ENCODE measurements at places on chromosomes 3 and 15.

GRCh38 chr3:186021673-186022362 lies 84.0 kb upstream of the TRA2B start:
- DNase-seq = peak; percentile 86

DNA sequence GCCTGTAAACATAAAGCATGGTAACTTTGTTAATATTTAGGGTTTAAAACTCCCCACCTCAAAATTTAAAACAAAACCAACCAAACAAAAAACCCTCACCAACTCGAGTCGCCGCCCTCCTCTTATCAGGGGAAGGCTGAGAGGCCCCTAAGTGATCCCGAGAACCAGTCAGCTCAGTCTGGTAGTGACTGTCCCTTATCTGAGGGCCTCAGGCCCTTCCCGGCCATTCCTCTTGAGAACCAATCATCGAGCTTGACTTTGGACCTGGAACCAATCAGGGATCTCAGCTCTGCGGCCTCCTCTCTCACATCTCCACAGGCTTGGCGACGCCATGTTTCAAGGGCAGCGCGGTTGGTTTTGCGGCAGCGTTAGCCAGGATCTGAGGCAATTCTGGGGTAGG lies at the start of gene TERB2:
Gene TERB2 (plus strand): TSS at position 300 of the 400 bp plus-strand sequence. CDS start 32 bp downstream, at position 332.
- no peak for DNase-seq

DNA sequence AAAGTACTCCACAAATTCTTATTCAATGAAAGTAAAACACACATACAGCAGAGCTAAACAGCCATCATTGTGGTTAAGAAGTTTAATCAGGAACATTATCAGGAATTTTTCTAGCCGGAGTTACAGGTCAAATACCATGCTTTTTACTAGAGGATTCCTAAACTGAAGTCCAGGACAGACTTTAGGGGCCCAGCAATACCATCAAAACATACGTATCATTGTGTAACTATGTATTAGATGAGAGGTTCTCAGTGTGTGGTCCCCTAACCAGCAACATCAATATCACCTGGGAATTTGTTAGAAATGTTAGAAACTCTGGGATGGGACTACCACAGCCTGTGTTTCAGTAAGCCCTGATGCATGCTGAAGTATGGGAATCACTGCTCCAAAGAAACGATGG lies 404.2 kb upstream of the IL12A start:
- no peak for DNase-seq

GRCh38 chr3:87077355-87077754 lies 86.4 kb upstream of the VGLL3 start:
- no peak for DNase-seq

GRCh38 chr3:133757701-133758567 lies 11.7 kb downstream of the TF start:
- no peak for DNase-seq

- DNase-seq = no peak
Measured at GRCh38 chr3:84772841-84773240, 185.9 kb upstream of the CADM2 start.

DNA sequence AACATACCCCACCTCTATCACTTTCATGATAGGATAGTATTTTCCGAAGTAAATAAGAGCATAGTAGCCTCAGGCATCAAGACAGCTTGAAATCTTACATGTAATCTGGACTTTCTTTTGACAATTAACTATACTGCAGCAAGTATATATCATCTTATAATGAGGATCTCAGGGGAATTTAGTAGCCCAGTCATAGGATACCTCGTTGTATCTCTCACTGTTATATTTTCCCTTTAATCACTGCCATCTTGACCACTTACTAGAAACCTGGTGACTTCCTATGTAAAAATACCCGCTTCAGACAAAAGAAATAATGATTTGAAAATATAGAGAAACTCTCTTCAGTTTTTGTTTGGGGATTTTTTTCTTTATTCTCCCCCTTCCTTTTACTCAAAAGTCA lies 88.2 kb downstream of the SERPINI1 start:
- no peak for DNase-seq

GRCh38 chr15:53759411-53759931 lies at the start of gene WDR72:
Gene WDR72, minus strand, starts transcription at chr15:53759663. Its CDS starts 26,514 bp downstream, at chr15:53733149.
- no peak for DNase-seq

GRCh38 chr3:347581-347980 lies 151.0 kb downstream of the CHL1 start:
- no peak for DNase-seq

DNA sequence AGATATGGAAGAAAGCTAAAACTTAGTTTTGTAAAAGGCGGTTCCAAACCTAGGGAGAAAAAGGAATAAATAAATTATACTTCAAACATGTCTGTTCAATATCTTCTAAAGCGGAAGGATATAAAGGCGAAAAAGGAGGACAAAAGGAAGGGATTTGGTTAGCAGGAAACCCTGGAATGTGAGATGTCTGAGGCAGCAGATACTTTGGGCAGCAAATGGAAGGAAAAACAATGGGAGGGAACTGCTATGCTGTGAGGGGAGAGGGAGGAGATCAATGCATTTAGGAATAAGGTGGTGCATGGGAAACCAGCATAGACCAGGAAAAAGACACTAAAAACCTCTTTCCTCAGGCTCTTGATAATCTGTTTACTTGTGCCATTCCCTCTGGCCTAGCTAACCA lies 120.8 kb downstream of the DNAH12 start:
- no peak for DNase-seq

- DNase-seq = peak; percentile 83
Measured at GRCh38 chr3:71425491-71426071, 157.9 kb downstream of the FOXP1 start.

GRCh38 chr3:58696093-58696492 lies 29.5 kb upstream of the FAM3D start:
- DNase-seq = no peak

DNA sequence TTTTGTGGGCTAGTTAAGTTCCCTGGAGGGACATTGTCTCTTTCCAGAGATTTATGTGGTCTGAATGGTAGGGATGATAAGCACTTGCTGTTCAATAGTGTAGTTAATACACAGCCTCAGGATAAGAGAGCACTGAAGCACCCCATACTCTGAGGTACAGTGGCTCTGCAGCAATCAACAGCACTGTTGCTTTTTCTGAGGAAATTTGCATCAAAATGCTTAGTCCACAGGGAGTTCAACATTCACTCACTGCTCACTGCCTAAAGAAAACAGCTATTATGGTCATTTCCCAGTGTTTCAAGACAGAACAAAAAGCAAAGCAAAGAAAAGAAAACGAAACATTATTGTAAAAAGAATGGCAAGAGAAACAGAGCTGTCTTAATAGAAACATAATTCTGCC lies 441.9 kb downstream of the PLOD2 start:
- DNase-seq = no peak

DNA sequence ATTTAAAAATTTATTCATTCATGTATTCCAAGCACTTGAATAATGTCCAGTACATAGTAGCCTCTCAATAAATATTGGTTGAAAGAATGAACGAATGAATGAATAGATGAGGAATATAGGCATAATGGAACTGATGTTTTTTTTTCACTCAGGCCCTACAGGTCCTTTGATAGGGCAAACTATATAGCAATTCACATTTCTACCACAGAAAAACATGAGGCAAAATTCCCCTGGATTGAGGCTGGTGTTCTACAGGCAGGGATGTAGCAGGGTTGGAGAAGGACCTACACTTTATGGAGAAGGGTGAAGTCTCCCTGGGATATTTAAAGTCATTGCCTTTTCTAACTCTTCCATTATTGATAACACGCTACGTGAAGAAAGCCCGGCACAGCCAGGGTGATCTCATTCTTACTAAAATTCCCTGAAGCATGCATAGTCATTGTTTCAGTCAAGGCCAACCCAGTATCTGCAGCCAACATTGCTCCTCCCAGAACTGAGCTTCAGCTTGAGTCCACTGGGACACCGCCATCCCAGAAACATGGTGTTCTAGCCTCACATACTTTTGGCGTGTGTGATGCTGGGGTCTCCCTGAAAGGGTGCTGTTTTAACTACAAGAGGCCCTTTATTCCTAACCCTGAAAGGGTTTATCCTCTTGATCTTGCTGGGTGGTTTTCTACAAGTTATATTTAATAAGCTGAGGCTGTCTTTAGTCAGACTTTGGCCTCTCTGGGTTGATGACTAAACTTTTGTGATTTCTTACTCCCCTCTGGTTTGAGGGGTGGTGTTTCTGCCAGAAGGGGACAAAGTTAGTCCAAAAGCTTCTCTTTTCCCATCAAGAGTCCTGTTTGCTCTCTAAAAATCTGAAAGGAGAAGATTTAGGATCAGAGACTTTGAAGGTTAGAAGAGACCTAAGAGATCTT lies 25.9 kb upstream of the FBN1 start:
- peak; percentile 96 for DNase-seq

- DNase-seq = peak; percentile 37
Measured at GRCh38 chr3:33980252-33980651, 181.8 kb downstream of the PDCD6IP start.

DNA sequence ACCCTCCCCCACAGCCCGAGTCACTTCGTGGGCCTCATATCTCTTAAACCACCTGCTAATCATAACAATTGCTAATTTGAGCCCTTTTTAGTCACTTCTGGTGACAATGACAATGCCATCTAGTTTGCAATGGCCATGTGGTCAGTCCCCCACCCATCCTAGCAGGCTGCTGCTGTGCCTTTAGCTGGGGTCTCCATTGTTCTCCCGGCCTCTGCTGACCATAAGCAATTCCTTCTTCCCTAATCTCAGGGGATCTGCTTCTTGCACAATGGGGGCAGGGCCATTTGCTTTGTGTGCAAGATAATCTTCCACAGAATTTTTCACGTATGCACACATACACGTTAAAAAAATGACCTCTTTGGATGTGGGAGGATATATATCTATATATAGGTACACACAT lies 406.1 kb upstream of the ONECUT1 start:
- DNase-seq = no peak

- no peak for DNase-seq
Measured at GRCh38 chr3:3170998-3171397, 8.5 kb downstream of the CRBN start.

DNA sequence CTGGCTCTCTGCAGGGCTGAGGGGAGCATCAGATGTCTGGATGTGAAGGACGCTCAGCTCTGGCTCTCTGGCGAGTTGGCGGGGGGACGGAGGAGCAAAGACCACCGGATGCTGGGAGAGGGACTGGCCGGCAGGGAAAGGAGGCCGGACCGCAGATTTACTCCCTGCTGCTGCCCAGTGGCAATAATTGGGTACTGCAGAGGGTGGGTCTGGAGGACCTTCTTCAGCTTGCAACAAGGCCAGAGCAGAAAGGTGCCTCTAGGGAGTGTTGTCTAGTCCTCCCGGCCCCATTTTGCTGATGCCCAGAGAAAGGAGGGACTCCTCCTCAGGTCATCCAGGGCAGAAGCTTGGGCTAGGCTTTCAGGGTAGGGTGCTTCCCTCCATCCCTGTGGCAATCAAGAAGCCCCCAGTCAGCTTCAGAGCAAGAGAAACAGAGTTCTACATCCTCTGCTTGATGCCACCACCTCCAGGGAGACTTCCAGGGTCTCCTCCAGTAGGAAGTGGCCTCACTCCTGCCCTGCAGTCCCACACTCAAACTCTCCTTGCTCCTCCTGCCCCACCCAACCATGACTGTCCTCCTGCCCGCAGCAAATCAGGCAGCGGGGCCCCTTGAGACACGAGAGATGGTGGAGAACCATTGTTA lies 20.3 kb upstream of the CSPG4 start:
- DNase-seq = peak; percentile 31

DNA sequence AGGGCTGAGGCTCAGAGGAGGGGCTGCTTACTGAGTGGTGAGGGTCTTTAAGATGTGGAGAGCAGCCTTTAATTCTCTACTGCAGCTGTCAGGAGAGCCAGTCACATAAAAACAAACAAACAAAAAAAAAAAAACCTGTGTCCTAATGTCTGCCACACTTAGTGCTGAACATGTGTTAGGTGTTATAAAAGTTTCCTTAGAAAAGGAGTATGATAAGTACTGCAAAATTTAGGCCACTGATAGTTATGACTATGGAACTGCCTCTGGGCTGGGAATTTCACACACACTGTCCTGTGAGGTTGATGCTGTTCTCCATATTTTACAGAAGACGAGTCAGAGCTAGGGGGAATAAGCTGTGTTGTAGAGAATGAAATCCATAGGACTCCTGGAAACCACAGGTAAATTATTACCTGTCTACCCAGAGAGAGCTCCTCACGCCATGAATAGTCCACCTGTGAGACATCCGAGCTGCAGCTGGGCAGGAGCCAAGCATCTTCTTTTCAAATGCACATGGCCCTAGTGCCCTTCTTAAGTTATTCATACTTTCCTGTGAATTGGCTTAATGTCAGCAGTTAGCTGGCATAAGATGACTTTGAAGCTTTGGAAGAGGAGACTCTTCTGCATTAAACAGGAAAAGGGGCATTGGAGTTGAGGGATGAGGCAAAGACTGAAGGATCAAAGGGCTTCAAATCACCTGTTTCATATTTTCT lies 34.5 kb upstream of the SKOR1 start:
- no peak for DNase-seq

GRCh38 chr3:38039899-38040261 lies 872 bp downstream of the DLEC1 start:
- no peak for DNase-seq

DNA sequence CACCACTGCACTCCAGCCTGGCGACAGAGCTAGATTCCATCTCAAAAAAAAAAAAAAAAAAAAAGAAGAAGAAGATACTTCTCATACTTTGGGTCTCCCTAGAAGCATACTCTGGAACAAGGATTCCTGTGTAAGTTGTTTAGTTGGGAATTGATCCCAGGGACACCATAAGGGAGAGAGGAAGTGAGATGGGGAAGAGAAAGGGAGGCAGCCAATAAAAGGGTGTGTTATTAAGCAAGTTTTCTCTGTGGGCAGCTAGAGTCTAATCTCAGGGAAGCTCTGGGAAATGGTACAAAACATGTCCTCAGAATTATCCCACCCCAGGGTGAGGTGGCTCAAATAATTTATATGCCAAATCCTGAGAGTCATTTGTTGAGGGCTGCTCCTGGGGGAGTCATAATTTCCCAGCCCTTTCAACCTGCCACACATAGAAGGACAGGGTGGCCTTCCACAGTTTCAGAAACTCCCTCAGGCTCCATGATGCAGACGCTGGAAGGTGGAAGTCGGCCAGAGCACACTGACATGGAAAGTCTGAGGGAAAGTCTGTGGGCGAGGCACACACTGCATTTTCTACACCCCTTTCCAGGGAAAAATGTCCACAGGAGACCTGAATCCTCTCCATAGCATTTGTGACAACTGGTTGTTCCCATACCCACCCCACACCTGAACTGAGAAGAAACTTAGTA lies 86.4 kb upstream of the SLC4A7 start:
- no peak for DNase-seq

DNA sequence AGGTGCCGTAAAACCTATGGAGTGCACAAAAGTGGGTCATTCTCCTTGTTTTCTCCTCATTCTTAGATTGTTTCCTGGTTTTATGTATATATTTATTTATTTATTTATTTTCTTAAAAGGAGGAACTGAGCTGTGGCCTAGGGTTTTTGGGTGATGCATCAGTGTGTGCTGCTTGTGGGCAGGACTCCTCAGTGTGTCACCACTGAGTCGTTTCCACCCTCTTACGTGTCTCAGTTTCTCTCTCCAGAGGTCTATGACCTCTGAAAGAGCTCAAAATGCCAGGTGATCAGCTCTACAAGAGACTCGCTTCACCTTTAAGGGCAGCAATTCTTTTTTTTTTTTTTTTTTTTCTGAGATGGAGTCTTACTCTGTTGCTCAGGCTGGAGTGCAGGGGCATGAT lies 72.9 kb downstream of the CD200 start:
- DNase-seq = no peak

DNA sequence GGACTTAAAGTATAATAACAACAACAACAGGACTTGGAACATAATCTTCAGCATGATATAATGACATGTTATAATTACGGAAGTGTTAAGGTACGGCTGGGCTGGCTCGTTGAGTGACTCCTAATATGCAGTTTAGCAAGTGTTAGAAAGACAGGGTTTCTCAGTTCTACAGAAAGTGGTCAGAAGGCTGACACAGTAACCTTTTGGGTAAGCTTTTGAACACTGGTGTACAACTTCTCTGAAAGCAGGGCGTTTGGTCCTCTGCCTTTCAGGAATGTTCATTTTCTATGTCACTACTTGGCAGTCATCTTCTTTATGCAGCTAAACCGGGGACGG lies 133.3 kb upstream of the SLC2A2 start:
- DNase-seq = no peak

Measured in stromal cell of bone marrow (primary cell).